ENCODE measurements at places on chromosomes 1 and 21. TPM values are rescaled to one million over a fixed set of nuclear protein-coding genes. Genes with fewer than 3 reads are reported as not detected.

DNA sequence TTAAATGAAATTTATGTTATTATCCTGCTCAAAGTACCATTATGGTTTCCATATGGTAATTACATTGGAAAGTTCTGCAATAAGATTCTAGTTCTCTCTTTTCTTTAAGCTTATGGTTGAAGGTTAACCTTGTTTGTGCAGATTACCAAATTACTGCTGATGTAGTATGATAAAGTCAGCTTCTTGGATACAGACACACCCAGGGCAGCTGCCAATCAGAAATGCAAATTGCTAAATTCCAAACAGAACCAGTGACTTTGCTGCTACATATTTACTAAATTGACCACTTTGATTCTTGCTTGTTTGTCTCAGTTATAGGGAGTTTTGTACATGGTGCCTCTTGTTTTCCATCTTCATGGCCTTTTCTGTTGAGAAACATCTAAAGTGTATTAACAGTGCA, 26.5 kb downstream of the GNAT2 start:
- peaks cover 11% of the 10 kb centered on the region for H3K4me1 ChIP-seq
- peaks cover 27% of the 10 kb centered on the region for H3K36me3 ChIP-seq
- H3K27me3 ChIP-seq, result no peaks in the 10 kb centered on the region
- no peak overlapping the region for H3K27ac ChIP-seq
- no peak overlapping the region for H3K4me3 ChIP-seq

- no peaks in the 10 kb centered on the region for H3K4me1 ChIP-seq
- no peaks in the 10 kb centered on the region for H3K36me3 ChIP-seq
- peaks cover 21% of the 10 kb centered on the region for H3K27me3 ChIP-seq
- H3K27ac ChIP-seq, result no peak overlapping the region
- H3K4me3 ChIP-seq, result no peak overlapping the region
Observed at GRCh38 chr21:38507374-38507942, 9.2 kb upstream of the ERG start.

- H3K4me1 ChIP-seq, result no peaks in the 10 kb centered on the region
- no peak overlapping the region for H3K4me3 ChIP-seq
- no peaks in the 10 kb centered on the region for H3K27me3 ChIP-seq
Observed at GRCh38 chr1:81666586-81666985, 134.1 kb upstream of the ADGRL2 start.

Gene PAPPA2
- polyA plus RNA-seq, result 0.06 TPM
